NCI-H187 (cell line): ENCODE measurements at places on chromosomes 12 and 14.

DNA sequence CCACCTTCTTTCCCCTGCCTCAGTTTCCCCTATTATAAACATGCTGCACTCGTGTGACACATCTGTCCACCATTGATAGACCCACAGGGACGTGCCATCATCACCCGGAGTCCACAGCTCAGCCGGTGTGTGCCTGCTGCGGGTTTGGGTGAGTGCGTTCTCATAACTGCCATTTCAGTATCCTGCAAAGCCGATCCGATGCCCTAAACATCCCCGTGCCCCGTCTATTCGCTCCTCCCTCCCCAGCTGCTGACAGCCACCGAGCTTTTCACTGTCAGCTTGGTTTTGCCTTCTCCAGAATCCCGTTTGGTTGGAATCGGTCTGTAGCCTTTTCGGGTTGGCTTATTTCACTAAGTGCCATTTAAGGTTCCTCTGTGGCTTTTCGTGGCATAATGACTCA lies 3.9 kb downstream of the LRCOL1 start:
- no peak for DNase-seq

DNA sequence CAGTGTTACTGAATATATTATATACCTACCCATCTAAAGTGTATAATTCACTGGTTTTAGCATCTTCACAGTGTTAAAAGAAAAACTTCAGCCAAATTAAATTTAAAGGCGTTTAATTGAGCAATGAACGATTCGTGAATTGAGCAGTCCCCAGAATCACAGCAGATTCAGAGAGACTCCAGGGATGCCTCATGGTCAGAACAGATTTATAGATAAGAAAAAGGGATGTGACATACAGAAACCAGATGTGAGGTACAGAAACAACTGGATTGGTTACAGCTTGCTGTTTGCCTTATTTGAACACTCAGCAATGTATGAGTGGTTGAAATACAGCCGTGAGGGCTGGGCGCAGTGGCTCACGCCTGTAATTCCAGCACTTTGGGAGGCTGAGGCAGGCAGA lies 84.6 kb downstream of the WNK1 start:
- no peak for DNase-seq

DNA sequence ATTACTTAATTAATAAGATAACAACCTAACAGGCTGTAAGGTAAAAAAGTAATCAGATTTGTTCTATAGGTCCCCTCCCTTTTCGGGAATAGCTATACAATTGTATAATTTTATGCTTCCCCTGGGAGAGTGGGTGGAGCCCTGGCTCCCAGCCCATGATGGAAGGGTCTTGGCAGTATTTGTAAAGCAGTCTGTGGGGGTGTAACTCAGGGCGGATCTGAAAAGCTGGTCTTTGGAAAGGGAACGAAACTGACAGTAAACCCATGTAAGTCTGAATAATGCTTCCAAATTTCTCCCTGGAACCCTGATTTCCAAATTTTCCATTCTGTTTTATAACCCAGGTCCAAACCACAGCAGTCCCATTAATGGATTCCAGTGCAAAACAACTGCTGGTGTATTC lies 110.4 kb downstream of the DAD1 start:
- no peak for DNase-seq

GRCh38 chr12:119372540-119372939 lies 38.0 kb downstream of the CCDC60 start:
- no peak for DNase-seq

- DNase-seq: no peak
Measured at GRCh38 chr12:12249216-12250050, 17.4 kb downstream of the LRP6 start.

DNA sequence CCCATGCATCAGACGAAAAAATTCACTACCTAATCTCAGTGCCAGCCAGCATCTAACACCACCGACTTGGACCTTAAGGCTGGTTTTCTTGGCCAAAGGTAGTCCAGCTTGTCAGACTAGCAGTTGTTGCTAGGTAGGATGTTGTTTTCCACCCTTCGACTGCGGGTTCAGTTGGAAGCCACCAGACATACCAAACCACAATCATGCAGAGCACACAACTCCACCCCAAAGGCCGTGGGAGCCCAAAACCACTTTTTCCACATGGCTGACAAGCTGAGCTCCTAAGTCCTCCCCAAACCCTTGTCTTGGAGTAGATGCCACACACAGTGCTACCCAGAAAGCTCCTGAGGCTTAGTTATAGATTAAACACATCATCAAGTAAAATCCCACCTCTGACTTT lies 46.8 kb downstream of the LRIG3 start:
- DNase-seq: no peak

GRCh38 chr12:40632171-40632570 lies 60.1 kb upstream of the CNTN1 start:
- no peak for DNase-seq

DNA sequence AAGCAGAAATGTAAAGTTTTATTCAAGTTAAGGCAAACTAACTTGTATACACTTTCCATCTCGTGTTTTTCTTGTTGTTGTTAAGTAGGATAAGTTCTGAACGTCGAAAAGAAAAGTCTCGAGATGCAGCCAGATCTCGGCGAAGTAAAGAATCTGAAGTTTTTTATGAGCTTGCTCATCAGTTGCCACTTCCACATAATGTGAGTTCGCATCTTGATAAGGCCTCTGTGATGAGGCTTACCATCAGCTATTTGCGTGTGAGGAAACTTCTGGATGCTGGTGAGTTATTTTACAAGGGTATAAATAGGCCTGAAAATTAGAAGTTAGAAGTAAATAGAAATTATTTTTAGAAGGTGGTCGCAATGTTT lies 25.0 kb downstream of the HIF1A start:
- DNase-seq: no peak

GRCh38 chr14:21414137-21414631 lies 30.4 kb upstream of the SUPT16H start:
- no peak for DNase-seq

DNA sequence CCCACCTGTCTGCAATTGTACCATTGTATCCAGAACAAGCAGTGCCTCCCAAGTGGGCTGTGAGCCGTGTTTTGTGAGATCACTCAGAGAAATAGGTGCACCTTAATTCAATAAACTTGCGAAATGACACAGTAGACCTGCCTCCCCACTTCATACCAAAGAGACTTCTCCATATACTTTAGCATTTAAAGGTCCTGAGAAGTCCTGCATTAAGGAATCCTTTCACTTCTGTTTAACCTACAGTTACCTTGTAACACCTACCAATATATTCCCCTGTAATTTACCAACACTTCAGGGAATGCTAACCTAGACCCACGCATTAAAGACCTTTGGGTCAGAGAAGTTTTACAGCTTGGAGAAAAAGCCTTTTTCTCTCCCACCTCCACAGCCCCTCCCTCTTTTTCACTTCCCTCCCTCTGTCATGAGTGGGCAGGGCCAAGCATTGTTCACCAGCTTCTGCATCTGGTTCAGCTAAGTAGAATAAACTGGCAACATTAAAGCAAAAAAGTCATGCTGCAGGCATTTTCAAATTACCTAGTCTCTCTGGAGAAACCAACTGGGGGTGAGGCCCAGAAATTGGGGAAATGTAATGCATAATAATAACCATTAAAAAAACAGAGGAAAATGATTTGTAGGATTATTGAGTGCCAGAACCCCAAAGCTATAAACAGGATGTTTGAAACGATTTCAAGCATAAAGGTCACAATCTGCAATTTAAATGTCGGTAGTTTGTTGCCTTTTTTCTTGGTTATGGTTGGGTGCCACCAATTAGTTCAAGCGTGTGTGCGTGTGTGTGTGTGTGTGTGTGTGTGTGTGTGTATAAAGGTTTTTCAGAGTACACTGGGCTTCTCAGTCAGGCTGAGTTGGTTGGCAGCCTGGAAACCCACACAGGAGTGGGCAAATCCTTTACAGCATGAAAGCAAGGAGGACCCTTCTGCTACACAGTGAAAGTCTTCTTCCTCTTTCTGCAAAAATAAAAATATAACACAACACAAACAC lies 13.7 kb upstream of the WSCD2 start:
- peak; percentile 15 for DNase-seq

- no peak for DNase-seq
Measured at GRCh38 chr12:59850268-59850667, 254.4 kb downstream of the SLC16A7 start.

- DNase-seq: no peak
Measured at GRCh38 chr14:53956427-53957201, at the start of gene BMP4. BMP4 (minus strand) TSS chr14:53956825; CDS start chr14:53952222, 4,603 bp downstream.

DNA sequence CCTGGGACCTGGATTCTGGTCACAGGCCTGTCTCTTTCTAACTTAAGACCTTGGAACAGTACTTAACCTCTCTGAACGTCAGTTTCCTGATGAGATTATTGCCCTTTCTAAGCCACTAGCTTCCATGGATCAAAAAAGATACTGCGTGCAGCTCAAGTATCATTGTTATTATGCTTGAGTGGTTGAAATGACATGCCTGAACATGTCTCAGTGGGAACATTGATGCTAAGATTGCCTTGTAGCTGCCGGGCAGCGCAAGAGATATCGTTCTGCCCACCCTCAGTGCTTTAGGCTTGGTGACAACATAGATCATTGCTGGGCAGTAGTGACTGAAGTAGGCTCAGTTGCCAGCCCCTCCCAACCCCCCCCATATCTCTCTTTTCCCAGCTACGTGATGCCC lies 131.9 kb downstream of the SMOC1 start:
- peak; percentile 51 for DNase-seq

- no peak for DNase-seq
Measured at GRCh38 chr14:75910048-75910447, 71.7 kb downstream of the TGFB3 start.

GRCh38 chr12:2058837-2059236 lies 6.0 kb downstream of the CACNA1C start:
- no peak for DNase-seq
